GM12892 (cell line): ENCODE measurements at places on chromosomes 6 and 20.

GRCh38 chr6:122400121-122400450 is 634 bp downstream of the HSF2 start:
- DNase-seq: no peak

- DNase-seq: no peak
These were observed 733 bp upstream of the PSORS1C2 start for GRCh38 chr6:31139599-31139998.

GRCh38 chr20:13862245-13862644 is 77.4 kb downstream of the NDUFAF5 start:
- no peak for DNase-seq

DNA sequence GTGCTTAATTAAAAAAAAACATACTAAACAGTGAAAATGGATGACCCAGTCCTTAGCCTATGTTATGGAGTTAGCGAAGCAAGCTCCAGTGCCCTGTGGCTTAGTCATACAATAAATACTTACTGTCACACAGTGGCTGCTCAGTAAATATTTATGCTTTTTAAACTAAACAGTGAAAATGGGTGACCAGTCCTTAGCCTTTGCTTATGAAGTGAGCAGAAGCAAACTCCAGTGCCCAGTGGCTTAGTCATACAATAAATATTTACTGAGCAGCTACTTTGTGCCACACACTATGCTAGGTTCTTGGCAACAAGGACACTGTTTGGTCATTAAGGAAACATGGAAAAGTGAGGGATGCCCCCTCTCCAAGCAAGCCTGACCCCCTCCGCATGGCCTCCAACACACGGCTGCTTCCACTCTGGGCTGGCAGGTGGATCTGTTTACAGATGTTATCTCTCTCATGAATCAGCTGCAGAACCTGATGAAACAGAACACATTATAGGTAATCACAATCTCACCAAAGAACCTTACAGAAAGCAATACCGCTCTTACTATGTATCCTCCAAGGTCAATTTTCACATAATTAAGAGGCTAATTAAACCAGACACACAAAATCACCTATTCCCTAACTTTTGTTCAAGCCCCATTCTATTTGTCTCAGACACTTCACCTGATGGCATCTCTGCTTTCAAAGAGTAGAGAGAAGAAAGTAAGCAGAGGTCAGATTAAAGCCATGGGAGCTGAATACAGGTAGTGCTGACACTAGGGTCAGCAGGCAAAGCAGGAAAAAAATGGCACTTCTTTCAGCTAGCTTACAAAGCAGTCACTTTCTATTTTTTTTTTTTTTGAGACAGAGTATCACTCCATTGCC is 27.3 kb downstream of the CDK5RAP1 start:
- DNase-seq: no peak

GRCh38 chr6:24272553-24272952 is 85.3 kb downstream of the DCDC2 start:
- DNase-seq: no peak
